ENCODE measurements at places on chromosomes 1 and 21. TPM values are rescaled to one million over a fixed set of nuclear protein-coding genes. Genes with fewer than 3 reads are reported as not detected.
A peak's percentile ranks its signal among the peaks of the same experiment; 100 is the strongest.

GRCh38 chr1:30451532-30452125 lies 271.8 kb downstream of the MATN1 start:
- no peak for DNase-seq

DNA sequence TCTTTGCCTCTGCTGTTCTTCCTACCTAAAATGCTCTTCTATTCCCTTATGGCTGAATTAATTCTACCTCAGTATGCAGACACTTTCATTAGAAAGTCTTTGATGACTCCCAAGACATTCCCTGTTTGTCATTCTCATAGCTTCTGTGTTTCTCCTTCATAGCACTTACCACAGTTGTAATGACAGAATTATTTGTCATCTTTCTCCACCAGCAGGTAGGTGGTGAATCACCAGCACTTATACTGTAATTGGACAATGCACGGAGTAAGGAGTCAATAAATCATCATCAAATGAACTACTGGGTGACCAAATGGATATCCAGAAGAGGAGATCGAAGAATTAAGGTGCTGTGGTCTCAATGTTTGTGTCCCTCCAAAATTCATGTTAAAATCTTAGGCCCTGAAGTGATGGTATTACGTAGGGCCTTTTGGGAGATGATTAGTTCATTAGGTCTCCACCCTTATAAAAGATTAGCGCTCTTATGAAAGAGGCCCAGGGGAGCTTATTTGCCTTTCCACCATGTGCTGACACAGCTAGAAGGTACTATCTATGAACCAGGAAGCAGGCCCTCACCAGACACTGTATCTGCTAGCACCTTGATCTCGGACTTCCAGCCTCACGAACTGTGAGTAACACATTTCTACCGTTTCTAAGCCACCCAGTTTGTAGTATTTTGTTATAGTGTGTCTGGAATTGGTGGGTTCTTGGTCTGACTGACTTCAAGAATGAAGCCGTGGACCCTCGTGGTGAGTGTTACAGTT lies 2.4 kb upstream of the CCT8 start:
- no peak for DNase-seq

GRCh38 chr1:26322042-26322331 lies 4.2 kb downstream of the CD52 start:
- no peak for DNase-seq

DNA sequence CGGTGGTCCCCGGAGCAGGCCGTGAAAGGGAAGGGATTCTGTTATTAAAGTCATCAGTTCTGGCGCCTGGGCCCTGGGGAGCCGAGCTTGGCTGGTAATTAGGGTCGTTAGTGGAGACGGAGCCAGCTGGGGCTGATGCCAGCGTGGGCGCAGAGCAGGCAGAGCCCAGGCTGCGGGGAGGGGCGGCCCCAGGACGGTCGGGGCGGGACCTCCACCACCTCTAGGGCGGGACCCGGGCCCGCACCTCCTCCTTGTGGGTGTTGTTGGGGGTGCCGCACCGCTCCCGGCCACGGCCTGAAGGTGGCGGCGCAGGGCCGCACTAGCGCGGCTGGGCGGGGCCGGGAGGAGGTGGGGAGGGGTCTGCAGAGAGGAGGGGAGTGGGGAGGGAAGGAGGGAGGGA lies 470.6 kb downstream of the PTPRU start:
- DNase-seq: no peak

DNA sequence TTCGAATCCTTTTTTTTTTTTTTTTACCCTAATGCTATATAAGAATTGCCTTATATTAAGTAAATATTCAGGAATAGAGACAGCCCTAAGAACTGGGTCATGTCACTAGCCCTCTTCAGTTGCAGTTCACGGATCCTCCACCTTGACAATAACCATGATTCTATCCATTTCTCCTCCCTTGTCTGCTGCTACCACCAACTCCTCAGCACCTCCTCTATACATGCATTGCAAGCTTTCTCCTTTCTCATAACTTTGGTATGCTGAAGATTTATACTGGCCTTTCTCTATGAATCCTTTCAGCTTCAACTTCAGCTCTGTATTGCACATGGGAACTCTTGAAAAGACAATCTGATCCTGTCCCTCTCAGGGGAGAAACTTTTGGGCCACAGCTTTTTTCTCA lies 14.3 kb upstream of the DR1 start:
- DNase-seq: no peak

- no peak for DNase-seq
Measured at GRCh38 chr1:214111796-214112195, 124.0 kb downstream of the PROX1 start.

DNA sequence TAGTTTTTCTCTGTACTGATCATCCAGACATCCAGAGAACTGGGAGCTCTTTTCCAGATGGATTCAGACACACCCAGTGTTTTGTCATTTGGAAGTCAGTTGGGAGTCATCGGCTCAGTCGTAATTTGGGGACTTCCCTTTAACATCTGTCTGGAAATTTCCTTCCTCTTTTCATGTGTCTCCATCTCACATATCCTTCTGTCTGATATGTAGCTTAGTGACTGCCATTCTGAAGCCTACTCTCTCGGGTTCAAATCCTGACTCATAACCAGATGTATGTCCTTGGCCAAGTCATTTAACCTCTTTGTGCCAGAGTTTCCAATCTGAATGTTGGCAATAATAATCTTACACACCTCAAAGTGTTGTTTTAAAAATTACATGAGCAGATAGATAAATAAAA lies 3.0 kb downstream of the MORC3 start:
- DNase-seq: no peak

DNA sequence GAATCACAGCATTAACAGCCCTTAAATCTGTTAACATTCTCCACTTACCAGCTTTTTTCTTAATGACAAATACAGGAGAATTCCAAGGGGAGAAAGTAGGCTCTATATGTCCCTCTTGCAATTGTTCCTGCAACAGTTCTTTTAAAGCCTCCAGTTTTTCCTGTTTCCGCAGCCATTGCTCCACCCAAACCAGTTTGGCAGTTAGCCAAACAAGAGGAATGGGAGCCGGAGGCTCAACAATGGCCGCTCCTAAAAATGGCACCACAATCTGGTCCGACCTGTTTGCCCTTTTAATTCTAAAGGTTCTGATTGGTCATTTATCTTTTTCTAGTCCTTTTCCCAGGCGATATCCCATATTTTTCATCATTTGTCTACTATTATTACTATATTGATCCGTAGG lies 14.0 kb upstream of the L1TD1 start:
- no peak for DNase-seq

DNA sequence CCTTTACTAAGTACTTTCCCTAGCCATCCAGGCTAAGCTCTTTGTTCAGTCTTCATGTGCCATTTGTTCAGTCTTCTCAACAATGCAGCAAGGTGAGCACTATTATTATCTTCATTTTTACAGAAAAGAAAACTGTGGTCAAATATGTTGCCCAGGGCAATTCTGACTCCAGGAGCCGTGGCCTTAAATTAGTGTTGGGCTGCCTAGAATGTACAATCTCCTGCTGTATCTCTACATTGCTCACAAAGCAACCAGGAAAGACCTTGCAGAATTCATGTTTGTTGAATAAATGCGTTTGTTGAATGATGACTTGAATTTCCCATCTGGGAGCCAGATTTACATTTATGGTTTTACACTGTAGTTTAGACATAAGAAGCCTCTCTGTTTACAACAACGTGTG lies 14.2 kb downstream of the CD101 start:
- no peak for DNase-seq

DNA sequence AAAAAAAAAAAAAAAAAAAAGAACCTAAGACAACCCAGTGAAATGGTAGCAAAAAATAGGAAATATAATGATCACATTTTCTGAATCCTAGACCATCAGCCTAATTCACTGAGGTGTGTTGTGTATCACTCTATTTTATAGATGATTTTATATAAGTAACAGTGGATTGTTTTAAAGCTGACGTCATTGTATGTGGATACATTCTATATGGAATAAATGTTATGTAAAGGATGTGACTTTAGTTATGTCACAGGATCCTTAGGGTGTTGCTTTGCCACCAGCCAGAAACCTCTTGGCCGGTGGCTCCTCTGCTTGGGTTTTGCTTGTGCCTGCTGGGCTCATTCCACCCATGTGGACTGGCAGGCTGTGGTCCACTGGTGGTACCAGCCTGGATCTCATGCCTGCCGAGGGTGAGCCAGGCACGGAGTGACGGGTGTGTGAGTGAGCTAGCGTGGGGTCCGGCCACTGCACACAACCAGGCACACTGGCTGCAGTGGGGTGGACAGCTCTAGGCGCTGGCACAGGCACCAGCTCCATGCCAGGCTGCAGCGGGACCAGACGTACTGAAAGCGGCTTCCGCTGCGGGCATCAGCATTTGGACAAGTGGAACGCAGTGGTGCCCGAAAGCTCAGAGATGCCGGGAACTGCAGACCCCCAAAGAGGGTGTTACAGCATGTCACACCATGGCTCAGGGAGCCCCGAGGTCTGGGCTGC lies 44.5 kb downstream of the ZBTB8OS start:
- no peak for DNase-seq

- DNase-seq: no peak
Measured at GRCh38 chr1:209560529-209560928, 23.0 kb upstream of the CAMK1G start.

GRCh38 chr1:237981223-237981622 lies 90.5 kb upstream of the ZP4 start:
- DNase-seq: no peak

- peak; percentile 92 for DNase-seq
Measured at GRCh38 chr1:20151906-20152598, 12.9 kb downstream of the PLA2G2F start.

DNA sequence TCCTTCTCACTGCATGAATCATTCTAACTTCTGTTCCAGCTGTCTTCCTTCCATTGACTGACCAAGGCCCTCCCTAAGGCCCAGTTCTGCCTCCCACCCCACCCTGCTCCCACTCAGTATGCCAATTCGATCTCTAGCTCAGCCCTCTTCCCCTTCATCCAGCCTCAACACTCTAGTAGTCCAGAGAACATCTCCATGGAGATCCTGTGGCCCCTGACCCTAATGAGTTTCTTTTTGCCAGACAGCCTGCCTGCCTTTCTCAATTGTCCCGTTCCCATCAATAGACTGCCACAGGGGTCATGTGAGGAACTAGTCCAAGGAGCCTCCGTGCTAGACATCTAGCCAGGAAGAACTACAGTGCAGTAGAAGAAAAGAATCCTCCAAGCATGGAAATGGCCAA lies 26.4 kb downstream of the RRAGC start:
- no peak for DNase-seq

The CHI3L2 gene
- total RNA-seq: 7.5 TPM

The ACBD6 gene
- total RNA-seq: 17.8 TPM

The GBP5 gene
- total RNA-seq: 0.68 TPM

The PLA2G2D gene
- not detected for total RNA-seq

The PFDN2 gene
- 62.8 TPM for total RNA-seq

The GNAT2 gene
- not detected for total RNA-seq

The FAM78B gene
- 3.4 TPM for total RNA-seq
